ENCODE measurements at places on chromosomes 5 and 9.

GRCh38 chr5:109410389-109411148, 795 bp upstream of the PJA2 start:
- DNase-seq = peak; percentile 23

- DNase-seq = no peak
These were observed 212.3 kb downstream of the TRIM36 start for GRCh38 chr5:114957384-114957783.

- DNase-seq = no peak
These were observed 631.8 kb downstream of the BNC2 start for GRCh38 chr9:16238623-16239138.

DNA sequence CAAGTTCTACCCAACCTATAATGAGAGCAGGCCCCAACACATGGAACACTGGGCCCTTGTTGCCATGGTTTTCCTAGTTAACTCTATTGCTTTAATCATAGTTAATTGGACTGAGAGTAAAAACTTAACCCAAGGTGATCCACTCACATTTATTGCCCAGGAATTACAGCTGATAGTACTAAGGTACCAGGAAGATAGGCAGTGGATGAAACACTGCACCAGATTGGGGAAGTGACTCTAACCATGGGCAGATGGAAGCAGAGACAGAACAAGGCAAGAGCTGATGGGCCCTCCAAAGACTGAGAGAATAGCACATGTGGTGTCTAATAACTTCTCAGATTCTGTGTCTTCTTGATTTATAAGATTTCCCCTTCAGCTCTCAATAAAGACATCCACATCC, 145.7 kb upstream of the TRIM32 start:
- peak; percentile 4 for DNase-seq

- DNase-seq = no peak
These were observed 24.8 kb upstream of the ALDH1A1 start for GRCh38 chr9:72977670-72978069.

DNA sequence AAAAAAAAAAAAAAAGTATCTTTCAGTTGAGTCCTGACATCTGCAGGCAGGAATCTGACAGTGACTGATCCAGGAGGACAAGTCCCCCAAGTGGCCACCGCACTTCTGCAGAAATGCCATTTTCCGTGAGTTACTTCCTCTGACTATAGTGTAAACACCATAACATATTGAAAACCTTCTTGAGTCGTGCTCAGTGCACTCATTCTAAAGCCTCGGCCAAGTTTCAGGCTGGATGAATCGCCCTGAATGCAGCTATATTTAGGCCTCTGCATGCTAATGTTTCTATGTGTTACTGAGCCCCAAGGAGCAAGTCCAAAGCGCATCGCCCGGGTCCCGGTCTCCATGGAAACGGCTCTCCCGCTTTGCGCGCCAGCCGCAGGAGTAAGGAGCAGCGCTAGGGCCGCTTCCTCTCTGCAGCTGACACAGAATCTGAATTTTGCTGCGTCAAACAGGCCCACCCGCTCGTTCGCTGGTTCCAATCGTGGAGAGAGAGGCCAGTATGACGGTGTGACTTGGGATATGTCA, 335.4 kb downstream of the MSX2 start:
- DNase-seq = no peak

- no peak for DNase-seq
These were observed 76.7 kb downstream of the LURAP1L start for GRCh38 chr9:12851341-12852090.

- no peak for DNase-seq
These were observed 73.5 kb downstream of the PTCH1 start for GRCh38 chr9:95443301-95443700.

GRCh38 chr5:52996979-52997378, 7.8 kb downstream of the ITGA2 start:
- DNase-seq = no peak

GRCh38 chr5:135391869-135392255, 7.2 kb downstream of the MACROH2A1 start:
- no peak for DNase-seq

DNA sequence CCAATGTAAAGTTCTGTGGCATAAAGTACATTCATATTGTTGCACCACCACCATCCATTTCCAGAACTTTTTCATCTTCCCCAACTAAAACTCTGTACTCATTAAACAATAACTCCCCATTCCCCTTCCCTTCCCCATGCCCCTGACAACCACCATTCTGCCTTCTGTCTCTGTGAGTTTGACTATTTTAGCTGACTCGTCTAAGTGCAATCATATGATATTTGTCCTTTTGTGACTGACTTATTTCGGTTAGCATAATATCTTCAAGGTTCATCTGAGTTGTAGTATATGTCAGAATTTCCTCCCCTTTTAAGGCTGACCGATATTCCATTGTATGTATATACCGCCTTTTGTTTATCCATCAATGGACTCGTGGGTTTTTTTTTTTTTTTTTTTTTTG, 29.0 kb upstream of the SMU1 start:
- DNase-seq = no peak

GRCh38 chr9:97555164-97555563, 53.7 kb downstream of the TMOD1 start:
- DNase-seq = peak; percentile 42

GRCh38 chr5:138824924-138825863, 49.9 kb downstream of the LRRTM2 start:
- DNase-seq = peak; percentile 17

DNA sequence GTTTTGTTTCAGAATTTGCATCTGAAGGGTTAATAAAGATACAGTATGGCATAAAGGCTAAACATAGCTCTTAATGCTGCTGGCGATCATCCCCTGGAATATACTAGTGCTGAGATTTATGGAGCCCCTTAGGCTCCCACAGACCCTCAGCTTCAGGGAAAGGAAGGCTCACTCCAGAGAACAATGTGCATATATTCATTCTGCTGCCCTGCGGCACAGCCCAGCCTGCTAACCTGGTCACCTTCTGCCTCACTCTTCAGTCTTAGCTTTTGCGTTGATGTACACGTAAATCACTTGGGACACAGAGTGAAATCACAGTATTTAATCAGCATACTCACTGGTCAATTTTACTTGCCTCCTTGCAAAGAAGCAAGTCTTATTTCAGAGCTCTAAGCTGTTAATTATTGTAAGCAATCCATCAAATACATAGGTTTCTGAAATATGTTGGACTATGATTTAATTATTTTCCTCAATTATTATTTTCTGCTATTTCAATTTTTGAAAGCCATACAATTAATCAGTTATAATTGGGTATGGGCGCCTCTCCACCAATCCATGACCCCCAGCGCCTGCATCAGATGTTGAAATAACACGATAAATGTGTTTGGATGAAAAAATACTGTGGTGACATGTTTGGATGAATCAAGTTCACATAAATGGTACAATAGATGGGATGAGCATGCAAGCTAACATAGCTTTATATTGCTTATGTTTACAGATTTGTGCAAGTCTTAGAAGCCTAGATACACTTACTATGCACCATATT, 11.4 kb upstream of the ACOT12 start:
- no peak for DNase-seq

DNA sequence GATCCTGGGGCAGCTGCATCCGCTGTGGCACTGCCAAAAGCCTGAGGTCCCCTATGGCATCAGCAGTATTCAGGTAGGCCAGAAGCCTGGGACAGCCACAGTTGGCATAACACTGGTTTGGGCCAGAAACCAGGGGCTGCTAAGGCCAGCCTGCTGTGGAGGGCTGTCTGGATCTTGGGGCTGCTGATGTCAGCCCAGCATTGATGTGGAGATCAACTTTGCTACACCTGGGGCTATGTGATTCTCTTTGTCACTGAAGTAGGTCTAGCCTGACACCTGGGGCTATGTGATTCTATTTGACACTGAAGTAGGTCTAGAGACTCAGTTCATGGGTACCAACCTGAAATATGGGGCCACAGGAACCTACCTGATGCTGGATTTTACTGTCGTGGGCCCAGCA, 411.5 kb downstream of the RASEF start:
- DNase-seq = no peak

DNA sequence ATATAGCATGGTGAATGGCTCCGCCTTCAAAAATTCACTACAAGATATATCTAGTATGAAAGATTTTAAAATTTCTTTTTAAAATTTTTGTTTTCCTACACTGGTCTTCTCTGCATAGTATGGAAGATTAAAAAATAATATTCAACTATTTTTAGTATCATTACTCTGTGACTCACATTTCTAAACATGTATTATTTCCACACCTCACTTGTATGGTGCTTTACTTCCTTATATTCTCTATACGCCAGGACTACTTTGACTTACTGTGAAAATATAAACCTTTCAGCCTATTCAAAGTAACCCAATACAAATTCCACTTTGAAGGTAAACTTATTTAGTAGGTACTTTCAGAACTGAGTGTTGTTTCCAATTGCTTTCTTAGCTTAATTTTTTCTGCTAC, 26.8 kb upstream of the TXNDC8 start:
- DNase-seq = no peak

DNA sequence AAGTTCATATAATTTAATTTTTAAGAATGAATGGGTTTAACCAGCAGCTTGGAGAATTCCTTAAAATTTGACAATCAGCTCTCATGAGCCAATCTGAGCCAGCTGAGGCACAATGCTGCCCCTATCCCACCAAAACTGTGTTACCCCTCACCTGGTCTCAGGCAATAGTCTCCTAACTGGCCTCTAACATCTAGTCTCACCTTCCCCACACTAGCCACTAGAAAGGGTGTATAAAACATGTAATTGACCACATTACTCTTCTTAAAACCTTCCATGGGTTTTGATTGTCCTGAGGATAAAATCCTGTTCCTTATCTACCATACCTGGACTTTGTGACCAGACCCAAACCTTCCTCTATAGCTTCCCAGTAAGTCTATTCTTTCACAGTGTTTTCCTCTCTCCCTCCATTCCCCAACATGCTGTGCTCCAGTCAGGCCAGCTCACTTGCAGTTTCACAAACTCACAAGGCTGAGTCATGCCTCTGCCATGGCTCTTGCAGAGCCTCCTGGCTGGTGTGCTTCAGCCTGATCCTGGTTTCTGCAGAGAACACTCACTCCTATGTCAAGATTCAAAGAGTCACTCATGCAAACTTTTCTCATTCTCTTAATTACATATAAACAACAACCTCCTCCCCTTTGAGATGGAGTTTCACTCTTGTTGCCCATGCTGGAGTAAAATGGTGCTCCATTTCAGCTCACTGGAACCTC, 16.0 kb upstream of the ZCCHC7 start:
- DNase-seq = no peak

GRCh38 chr5:135317286-135317685, 81.7 kb downstream of the MACROH2A1 start:
- no peak for DNase-seq

DNA sequence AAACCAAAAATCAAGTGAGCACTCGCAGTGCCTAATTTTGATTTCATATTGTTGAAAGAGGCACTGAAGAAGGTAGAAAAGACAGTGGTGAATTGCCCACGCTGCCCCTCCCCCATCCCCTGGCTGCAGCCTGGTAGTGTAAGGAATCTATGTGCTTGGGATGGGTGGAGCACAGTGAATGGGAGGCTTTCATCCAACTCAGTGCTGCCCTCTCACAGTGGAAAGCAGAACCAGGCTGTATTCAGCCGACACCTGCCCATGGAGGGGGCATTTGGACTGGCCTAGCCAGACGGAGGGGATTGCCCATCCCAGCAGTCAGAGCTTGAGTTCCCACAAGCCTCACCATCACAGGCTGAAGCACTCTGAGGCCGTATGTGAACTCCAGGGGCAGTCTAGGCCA, 800.4 kb upstream of the DMAC1 start:
- no peak for DNase-seq

- no peak for DNase-seq
These were observed 105.3 kb downstream of the SIL1 start for GRCh38 chr5:139092741-139093343.

DNA sequence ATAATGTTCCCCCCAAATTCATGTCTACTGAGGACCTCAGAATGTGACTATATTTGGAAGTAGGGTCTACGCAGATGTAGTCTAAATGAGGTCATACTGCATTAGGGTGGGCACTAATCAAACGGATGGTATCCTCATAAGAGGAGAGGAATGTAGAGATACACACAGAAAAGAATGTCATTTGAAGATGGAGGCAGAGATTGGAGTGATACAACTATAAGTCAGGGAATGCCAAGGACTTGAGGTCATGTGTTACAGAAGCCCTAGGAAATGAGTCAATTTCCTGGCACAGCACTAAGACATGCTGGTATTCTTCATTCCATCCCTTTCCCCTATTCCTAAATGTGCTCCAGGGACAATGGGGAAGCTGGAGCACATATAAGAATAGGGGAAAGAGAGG, 758 bp upstream of the PDCD1LG2 start:
- DNase-seq = no peak

- no peak for DNase-seq
These were observed 6.2 kb downstream of the PIP5K1B start for GRCh38 chr9:68711281-68711680.

- no peak for DNase-seq
These were observed 23.1 kb downstream of the CCNJL start for GRCh38 chr5:160289356-160289651.

DNA sequence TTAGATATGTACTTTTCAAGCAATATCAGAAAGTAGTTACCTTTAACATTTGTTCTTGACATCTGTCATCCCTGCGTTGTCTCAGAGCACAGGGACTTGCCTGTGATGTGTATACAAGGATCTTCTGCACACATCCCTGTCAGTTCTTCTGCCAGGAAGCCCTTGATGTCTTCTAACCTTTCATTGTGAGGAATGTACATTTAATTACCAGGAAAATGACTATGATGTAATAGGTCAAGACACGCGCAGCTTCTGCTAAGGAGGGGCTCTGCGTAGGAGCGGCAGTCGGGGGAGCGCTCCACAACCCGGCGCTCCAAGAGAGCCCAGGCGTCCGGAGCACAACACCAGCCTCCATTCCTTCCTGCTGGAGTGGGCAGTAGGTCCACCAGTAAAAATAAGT, 119.7 kb downstream of the IRX2 start:
- DNase-seq = peak; percentile 29

GRCh38 chr5:149412783-149413476, 33.8 kb upstream of the IL17B start:
- DNase-seq = no peak

DNA sequence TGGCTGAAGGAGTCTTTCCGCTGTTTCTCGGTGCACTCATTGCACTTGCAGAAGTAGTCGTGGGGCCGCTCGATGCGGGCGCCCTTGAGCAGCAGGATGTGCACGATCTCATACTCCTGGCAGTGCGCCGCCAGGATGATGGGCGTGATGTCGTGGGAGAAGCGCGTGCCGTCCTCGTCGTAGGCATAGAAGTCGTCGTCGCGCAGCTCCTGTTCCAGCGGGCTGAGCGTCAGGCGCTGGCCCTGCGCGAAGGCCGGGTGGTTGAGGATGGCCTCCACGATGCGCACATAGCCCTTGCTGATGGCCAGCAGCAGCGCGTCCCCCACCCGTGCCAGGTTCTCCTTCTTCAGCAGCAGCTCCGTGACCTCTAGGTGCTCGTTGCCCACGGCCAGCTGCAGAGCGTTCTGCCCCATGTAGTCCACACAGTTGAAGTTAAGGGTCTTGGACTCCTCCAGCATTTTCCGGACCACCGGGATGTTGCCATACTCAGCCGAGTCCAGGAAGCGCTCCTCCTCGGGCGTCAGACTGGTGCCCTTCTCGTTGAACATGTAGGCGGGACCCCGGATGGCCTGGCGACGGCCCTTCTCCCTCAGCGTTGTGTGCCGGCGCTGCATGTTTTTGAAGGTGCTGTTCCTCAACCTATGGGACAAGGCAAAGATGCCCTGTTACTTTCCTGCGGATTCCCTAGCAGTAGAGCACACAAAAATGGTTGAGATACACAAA, 8.4 kb downstream of the TRPC7 start:
- no peak for DNase-seq

GRCh38 chr5:1662559-1663085, 137.0 kb downstream of the MRPL36 start:
- DNase-seq = no peak

Measured in NCI-H2171 treated with DMSO at 0.1 percent for 48 hours (cell line).